Stimulated activated CD4-positive, alpha-beta T cell treated with anti-CD3 and anti-CD28 coated beads, Interleukin-12 subunit alpha, Interleukin-12 subunit beta, amount 100 ng/mL, for 48 hours (primary cell): ENCODE measurements at places on chromosomes 1 and 21.

DNA sequence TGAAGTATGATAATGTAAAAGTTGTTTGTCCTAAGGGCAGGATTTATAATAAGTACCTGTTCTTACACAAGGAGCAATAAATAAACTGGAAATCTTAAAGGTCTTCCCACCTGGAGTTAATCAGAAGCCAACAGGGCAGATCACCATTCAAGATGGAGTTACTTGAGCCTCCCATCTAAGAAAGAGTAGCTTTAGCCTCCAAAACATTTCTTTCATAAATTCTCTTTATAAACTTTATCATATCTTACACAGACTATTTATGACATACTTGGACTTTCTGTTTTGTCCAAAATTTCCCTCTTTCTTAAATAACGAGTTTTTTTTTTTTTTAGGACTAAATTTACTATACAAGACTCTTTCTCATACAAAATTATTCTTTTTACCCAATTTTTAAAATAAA lies 18.5 kb downstream of the OR2T1 start:
- no peak for DNase-seq

DNA sequence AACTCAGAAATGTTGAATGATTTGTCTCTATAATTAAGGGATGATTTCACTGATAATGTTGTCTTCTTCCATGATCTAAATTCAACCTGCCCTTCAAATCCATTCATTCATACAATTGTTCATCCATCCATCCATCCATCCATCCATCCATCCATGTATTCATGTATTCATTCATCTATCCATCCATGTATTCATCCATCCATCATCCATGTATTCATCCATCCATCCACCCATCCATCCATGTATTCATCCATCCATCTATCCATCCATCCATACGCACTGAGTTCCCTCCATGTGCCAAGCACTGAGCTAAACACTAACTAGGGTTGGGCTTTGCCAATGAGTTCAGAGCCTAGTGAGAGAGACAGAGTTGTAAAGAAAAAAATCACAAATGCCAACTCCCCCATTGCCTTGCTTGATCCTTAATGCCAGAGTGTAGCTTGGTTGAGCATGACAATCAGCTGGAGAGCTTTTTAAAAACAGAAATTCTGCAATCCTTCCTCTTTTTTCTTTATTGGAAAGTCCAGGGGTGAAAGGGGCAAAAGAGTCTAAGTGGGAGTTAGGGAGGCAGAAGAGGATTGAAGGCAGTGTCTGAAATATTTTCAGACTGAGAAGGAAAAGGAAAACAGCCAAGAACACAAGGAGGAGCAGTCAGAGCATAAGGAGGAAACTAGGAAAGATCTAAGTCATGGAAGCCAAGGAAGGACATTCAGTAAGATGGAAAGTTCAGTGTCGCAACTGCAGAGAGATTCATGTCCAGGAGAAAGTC lies 92.4 kb upstream of the ERG start:
- DNase-seq: no peak

GRCh38 chr1:161092621-161093028 lies 3.3 kb upstream of the NECTIN4 start:
- peak; percentile 40 for DNase-seq

GRCh38 chr1:186620566-186621350 lies 59.5 kb downstream of the PTGS2 start:
- no peak for DNase-seq

GRCh38 chr1:226131639-226132038 lies 54.9 kb downstream of the ACBD3 start:
- DNase-seq: no peak

DNA sequence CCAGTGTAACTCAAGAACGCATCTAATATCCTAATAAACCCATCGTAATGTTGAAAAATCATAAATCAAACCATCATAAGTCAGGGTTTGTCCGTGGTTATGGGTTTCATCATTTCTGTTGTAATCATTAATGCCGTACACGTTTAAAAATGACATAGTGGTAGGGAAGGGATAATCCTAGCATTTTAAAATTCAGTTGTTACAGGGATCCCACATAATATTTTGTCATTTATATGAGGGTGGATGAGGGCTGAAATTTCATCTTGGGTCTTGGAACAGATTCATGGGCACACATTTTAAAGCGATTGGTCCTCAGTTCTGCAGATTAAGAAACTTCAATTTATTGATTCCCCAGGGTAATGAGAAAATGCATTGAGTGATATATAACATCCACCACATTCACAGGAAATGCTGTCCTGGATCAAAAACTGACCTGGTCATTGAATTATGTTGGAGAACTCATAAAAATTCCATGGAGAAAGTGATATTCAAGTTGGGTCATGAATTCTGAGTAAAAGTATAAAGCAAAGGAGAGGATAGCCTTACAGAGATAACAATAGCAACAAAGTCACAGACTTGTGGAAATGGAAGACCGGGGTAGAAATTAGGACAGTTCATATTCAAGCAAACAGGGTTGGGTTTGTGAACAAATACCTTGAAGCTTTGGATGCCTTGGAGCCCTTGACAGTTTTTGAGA lies 1527.3 kb upstream of the TPTE start:
- DNase-seq: no peak

DNA sequence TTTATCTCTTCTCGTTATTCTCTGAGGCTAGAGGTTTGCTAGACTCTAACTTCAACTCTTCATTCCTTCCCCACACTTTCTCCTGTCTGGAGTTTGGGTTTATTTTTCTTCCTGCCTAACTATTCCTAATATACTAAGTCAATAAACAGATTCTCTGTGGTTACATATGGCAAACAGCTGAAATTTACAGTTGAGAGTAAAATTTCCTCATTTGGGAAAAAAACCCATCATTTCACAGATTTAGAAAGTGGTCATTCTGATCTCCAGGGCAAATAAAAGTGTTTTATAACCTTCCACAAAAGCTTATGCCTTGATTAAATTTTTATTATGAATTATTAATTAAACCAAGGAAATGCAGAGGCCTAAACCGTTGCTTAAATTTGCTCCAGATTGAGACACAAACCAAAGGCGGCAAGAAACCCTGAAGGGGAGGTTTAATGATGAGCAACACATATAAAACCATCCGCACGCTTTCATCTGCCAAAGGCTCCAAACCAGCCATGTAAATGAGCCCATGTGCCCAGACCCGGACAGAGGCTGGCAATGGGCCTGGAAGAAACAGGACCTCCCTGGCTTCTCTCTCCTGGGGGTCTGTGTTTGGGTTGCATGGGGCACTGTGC lies 201.7 kb upstream of the LMO4 start:
- DNase-seq: no peak

- no peak for DNase-seq
Measured at GRCh38 chr1:8858888-8859706, 19.4 kb downstream of the ENO1 start.

- DNase-seq: no peak
Measured at GRCh38 chr1:90779573-90779972, 62.5 kb upstream of the BARHL2 start.

DNA sequence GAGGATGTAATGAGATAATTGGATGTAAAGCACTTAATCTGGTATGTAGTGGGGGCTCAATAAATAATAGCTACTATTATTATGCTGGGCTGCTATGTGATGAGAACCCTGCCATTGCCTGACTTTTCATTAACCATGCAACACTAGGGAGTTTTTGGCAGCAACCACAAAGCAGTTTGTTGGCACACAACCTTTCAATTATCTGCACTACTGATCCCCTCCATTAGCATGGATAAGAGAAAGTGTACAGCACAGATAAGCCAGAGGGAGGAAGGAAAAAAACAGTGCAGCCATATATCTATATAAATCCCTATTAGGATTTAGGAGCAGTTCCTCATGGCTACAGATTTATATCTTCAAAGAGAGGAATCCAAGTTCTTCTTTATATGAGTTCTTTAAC lies 498.5 kb downstream of the NUF2 start:
- no peak for DNase-seq

GRCh38 chr1:161781995-161782394 lies 15.9 kb downstream of the ATF6 start:
- no peak for DNase-seq

DNA sequence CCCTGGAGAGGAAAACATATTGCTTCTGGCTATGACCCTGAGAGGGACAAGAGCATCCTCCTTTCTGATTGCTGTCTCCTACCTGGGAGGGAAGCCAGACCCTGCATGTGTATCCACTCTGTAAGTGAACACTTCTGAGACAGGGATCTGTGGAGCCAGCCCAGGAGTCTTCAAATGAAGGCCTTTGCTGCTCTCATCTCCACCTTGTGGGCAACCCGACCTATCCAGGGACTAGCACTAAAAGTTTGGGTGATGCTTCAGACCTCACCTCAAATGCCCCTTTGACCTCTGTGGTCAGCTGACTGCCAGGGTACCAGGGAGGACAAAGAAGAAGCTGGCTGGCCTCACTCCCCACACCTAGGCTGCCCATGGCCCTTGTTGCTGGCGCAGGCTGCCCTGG lies 64.7 kb downstream of the KCND3 start:
- DNase-seq: no peak

- DNase-seq: no peak
Measured at GRCh38 chr1:182213163-182213562, 151.7 kb upstream of the ZNF648 start.

- no peak for DNase-seq
Measured at GRCh38 chr21:43884012-43884860, 19.2 kb downstream of the AGPAT3 start.

DNA sequence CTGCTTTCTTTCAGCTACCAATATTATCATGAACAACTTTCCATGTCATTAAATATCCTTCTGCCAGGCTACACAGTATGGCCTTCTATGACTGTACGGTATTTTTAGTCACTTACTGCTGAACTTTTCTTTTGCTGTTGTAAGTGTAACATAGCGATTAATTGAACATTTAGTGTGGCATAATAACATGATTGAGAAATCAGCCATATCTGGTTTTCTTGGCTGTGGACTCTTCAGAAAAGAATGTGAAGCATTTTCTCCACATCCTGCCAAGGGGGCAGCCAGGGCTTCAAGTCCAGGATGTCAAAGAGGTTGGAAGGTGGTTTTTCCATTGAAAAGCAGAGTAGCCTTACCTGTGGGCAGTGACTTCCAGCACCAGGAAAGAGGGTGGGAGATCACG lies 8.8 kb upstream of the AHCYL1 start:
- no peak for DNase-seq

DNA sequence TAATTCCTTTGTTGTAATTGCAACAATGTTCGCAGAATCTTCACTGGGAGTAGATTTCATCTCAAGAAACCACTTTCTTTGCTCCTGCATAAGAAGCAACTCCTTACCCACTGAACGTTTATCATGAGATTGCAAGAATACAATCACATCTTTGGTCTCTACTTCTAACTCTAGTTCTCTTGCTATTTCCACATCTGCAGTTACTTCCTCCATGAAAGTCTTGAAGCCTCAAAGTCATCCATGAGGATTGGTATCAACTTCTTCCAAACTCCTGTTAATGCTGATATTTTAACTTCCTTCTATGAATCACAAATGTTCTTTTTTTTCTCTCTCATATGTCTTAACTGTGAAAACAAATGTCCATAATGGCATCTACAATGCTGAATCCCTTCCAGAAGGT lies 118.6 kb upstream of the RAB4A start:
- no peak for DNase-seq

GRCh38 chr1:53576381-53576801 lies 117.2 kb downstream of the DMRTB1 start:
- DNase-seq: no peak

DNA sequence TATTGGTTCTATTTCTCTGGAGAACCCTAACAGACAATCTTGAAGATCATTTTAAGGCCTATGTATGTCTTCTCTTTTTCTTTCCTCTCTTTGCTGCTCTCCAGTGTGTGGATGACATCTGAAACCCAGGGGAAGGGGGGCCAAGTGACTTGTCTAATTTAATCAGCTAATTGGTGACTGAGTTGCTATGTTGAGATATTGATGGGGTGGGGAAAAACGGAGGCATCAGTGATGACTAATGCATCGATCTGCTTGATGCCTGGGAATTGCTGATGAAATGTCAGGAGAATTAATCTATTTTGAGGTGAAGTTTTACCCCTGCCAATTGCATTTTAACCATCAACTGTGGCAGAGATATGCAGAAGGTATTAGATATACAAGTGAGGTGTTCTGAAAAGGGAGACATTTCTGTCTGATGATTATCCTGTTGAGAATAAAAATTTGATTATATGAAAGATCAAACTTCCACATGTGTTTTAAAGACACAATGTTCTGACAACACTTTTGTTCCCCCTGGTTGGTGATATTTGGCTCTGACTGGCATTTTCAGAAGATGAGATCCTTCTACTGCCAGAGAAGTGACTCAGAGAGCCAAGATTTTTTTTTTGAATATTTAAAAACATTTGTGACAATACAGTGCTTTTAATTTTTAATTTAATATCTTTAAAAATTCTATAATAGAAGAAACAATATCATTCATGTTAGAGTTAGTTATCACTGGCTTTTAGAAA lies 18.7 kb upstream of the PTGFR start:
- no peak for DNase-seq

DNA sequence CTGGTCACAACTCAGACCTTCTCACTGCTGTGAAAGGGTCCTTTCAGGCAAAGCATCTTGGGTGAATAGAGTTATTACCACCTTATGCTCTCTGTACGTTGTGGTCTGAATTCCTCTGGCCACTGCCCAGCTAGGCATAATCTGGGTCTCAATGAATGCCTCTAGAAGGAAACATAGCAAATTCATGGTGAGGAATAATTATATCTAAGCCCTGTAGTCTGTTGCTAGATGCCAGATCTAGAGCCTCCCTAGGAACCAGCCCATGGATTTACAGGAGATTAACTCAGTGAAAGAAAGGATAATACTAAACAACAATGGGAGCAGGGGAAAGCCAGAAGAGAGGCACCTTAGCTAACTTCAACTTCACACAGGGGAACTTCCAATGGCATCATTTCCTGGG lies 2.4 kb upstream of the COL11A1 start:
- no peak for DNase-seq

DNA sequence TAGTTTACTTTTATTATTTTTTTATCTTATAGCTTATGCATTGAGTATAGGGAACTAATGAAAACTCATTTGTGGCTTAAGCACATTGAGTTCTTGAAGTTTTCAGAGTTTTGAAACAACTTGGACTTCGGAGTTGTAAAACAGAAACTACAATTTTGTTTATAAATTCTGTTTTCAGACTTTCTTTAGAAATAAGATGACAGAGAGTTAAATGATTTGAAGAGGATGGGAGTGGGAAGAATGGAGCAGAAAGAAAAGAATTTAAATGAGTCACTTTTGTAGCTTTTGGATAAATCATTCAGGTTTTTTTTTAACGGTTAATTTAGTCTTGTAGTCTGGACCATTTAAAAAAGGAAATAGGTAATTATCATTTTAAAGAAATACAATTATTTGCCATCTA lies 32.3 kb downstream of the INKA2 start:
- no peak for DNase-seq

GRCh38 chr1:6225651-6226050 lies 10.1 kb downstream of the ICMT start:
- no peak for DNase-seq

DNA sequence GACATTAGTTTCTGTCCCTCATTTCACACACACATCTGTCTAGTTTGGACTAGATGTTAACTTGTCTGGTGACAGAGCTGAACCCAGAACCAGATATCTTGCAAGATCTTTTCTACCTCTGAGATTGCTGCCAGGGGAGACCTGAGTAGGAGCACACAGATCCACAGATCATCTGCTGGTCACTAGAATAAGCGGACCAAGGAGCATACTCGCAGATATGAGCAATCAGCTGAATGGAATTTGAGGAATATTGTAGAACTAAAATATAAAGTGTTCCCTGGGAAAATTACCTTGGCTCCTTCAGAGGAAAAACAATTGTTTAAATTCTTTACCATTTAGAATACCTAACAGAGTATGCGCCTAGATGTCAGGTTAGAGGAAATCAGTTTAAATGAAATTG lies 90.7 kb downstream of the TNFSF18 start:
- no peak for DNase-seq

GRCh38 chr1:212106286-212106792 lies 70.8 kb downstream of the DTL start:
- no peak for DNase-seq
